ENCODE measurements at places on chromosomes 1 and 21.

DNA sequence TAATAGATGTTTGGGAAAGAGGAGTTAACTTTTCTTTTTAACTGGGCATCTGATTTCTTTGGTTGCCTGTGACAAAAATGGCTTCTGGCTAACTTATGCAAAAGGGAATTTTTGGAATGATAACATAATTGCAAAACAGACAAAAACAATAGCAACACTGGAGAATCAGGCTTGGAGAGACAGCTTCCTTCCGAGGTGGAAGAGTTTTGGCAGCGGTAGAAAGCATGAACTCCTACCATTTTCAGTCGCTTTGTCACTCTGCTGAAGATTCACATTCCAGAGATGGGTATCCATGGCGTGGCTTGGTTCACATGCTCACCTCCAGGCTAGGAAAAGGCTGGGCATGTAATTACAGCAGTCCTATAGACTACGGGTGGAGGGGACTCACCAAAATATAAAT, 17.2 kb upstream of the FGGY start:
- DNase-seq: no peak

DNA sequence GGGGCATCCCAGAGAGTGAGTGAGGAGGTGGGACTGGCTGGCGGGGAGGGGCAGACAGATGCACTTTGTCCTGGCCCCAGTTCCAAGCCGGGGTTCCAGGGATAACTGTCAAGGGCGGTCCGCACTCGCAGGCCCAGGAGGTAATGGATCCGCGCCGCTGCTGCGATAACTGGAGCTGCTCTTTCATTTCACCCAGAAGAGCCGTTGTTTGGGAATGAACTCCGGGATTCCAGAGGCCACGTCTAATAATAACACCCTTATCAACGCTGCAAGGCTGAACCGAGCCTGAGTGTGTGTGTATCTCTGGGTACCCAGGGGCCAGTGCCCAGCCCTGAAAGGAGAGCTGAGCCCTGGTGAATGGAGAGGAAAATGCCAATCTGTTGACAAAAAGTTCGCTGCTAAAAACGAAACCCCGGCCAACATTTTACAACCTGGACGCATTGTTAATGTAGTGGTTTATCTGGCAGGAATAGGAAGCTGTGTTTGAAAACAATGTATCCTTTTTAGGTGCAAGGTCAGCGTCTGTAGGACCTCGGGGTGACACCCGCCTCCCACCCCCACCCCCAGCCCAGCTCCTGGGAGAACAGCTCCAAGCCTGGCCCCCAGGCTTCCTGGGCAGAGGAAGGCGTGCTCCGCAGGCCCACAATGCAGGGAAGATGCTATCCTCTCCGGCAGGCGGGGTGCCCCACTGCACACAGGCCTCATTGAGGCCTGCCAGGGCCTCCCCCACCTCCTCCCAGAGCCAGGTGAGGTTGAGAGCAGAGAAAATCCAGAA, 119.7 kb downstream of the PROX1 start:
- no peak for DNase-seq

- no peak for DNase-seq
Observed at GRCh38 chr1:234973426-234974250, 155.0 kb downstream of the TOMM20 start.

DNA sequence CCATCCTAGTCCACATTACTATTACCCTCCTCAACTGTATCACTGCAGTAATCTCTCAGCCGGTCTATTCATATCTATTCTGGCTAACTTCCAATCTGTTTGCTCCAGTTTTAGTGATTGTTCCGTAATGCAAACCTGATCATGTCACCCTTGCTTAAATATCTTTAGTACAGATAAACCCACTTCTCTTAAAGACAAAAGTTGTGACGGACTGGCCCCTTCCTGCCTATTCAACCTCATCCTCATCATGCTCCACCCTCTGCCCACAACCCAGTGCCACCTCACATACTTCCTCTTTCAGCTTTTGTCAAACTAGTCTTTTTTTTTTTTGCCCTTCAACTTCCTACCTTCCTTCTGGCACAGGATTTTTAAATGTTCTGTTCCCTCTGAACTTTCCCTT, 2.8 kb upstream of the C1orf162 start:
- peak; percentile 86 for DNase-seq

DNA sequence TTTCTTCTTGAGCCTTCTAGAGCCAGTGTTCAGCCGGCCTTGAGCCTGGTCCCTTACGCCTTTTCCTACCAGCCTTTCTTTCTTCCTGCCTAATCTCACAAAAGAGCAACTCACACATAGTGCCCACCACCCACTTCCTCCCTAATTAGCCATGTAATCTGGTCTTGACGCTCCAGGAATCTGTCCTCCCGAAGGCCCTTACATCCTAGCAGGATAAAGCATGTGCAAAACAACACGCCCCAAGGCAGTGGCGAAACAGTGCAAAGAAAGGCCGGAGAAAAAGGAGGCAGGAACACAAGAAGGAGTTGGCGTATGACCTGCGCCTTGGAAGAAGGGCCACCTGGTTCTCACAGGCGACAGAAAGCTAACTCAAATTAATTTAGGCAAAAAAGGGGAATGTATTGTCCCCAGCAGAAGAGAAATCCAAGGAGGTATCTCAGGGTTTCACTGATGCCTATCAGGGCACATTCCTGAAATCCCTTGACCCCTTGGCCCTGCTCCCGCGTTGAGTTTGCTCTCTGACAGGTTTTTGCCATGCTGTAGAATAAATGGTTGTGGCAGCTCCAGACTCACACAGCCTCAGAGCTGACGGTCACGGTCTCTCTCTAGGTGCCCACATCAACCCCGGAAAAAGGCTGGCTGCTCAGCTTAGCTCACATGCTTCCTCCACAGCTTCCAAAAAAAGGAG, 79.0 kb downstream of the ZNF281 start:
- DNase-seq: no peak

GRCh38 chr1:54172614-54173599, 20.1 kb upstream of the CDCP2 start:
- DNase-seq: no peak

DNA sequence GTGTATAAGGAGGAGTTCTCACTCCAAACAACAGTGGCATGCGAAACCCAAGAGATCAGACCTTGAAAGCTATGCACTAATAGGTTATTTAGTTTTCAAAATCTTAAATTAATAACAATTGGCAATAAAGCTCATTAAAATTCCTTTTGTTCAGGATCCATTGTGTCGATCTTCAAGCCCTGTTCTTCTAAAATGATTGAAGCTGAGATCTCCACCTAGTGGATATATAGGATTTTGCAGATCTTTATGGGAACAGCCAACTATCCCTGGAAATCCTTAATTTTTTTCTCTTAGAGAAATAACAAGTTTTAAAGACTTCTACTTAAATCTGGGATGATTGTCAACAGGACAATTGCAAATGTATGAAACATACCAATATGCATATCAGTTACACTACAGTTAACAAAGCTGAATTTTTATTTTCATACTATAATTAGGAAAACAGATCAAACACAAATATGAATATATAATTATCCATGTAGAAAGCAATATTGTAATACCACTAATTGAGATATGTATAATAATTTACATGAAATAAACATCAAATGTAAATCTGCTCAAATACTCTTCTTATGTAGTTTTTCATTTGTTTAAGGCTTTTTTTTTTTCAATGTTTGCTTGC, 43.3 kb downstream of the LRRC53 start:
- DNase-seq: peak; percentile 78

DNA sequence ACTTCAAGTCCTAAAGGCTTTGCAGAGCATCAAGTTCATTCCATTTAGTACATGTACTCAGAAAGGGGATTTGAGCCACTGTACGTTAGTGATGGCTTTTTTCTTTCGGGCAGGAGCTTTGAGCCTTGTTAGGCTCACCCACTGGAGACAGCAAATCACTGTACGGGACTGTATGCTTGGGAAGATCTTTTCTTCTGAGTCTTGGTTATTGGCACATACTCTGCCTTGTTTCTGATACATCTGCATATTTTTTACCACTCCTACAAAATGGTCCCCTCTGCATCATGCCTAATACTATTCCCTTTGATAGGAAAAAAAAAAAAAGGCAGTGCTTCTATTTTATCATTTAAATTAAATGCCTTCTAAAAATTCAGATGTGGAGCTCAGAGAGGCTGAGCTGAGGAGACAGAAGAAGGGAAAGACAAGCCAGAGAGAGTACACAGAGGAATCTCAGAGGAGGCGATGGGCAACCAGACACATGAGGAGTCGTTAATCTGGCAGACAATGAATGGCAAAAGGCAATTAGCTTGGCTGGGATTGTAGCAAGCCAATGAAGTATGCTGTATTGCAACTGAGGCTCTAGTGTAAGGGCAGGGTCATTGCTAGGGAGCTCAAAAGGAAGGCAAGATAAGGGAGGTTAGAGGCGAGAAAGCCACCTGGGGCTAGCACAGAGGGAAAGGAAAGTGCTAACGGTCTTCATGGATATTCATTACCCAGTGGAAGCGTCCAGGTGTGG, 39.4 kb downstream of the PHC2 start:
- peak; percentile 63 for DNase-seq

- DNase-seq: no peak
Observed at GRCh38 chr21:38356883-38357625, 100.3 kb downstream of the KCNJ15 start.

DNA sequence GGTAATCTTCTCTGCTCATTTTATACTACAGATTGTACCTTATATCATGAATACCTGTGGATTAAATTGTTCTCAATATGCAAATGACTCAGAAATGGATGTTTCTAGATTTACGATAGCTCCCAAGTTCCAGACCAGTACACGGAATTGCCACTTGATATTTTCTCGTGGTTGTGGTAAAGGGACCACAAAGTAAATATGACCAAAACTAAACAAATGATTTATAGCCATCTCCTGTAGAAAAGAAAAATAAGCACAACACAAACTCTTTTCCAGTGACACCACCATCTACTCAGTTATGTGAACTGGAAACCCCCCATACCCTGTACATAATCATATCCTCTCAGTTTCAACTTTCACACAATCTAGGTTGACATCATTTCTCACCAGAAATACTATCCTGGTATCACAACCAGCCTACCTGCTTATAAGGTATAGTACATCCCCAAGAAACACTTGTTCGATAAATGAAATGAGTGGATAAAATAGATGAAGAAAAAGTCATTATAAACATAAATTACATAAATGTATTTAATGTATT, 172.3 kb downstream of the ADGRL4 start:
- DNase-seq: no peak

- no peak for DNase-seq
Observed at GRCh38 chr21:44480200-44481053, 25.1 kb downstream of the LRRC3 start.
